ENCODE measurements at places on chromosomes 6 and 20.

DNA sequence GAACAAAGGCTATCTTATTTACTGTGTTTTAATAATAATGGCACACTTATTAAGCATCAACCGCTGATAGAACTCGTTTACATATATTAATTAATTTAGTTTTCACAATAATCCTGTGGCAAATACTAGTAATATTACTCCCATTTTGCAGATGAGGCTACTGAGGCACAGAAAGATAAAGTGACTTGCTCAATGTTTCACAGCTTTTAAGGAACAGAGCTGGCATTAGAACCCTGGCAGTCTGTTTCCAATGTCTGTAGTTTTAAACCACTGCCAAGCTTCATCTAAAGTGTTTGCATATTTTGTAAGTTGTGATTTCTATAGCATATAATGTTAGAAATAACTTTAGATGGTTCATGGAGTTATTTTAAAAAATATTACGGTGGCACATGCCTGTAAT is 38.4 kb upstream of the LRRC1 start:
- DNase-seq, result no peak

- no peak for DNase-seq
Observed at GRCh38 chr6:15698471-15698870, 35.6 kb upstream of the DTNBP1 start.

GRCh38 chr20:23374441-23374840 is 12.5 kb downstream of the GZF1 start:
- DNase-seq, result no peak

GRCh38 chr20:37235065-37235464 is 26.5 kb downstream of the GHRH start:
- no peak for DNase-seq

GRCh38 chr20:61785567-61785816 is 280.2 kb downstream of the TAF4 start:
- no peak for DNase-seq

- no peak for DNase-seq
Observed at GRCh38 chr6:139628270-139628669, 253.8 kb upstream of the CITED2 start.

- DNase-seq, result no peak
Observed at GRCh38 chr20:23087587-23088251, 1.6 kb upstream of the CD93 start.

DNA sequence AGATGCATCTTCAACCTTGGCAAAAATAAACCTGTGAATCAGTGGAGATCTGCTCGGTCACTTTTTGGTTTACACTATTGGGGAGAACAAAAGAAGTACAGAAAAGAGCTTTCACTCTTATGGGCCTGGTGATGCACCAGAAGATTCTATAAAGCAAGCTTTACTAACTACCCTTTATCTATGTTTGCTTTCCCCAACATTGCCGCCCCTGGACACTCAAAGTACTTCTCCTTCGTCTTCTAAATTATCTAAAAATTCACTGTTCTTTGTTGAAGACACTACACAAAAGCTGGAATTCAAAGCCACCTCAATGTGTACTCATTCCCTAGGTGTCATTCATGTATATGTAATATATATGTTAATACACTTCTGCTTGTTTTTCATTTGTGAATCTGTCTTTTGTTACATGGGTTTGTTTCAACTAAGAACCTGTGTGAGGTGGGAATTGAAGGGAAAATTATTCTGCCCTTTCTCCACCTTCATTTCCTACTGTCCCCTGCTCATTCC is 97.9 kb upstream of the BTN3A2 start:
- DNase-seq, result no peak

DNA sequence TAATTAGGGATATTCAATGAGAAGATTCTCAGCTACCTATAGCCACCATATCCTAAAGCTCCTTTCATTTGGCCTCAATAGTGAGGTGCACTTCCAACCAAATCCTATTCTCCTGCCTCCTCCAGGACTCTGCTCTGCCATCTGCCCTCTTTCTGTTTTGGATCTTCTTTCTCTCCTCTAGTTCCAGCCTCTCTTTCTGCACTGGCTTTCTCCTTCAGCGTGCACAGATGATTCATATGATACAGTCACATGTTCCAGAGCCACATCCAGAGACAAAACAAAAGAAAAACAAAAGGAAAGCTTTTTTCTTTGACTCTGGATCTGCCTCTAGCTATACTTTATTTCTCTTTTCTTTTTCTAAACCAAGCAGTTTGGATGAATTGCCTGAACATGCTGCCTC is 531.9 kb upstream of the MAN1A1 start:
- DNase-seq, result no peak

GRCh38 chr6:6916598-6916997 is 191.2 kb upstream of the RREB1 start:
- DNase-seq, result no peak

GRCh38 chr6:75272145-75272840 is 12.3 kb downstream of the TMEM30A start:
- DNase-seq, result no peak

GRCh38 chr6:35161266-35161665 is 20.1 kb upstream of the TCP11 start:
- no peak for DNase-seq

GRCh38 chr6:169970306-169970988 is 219.0 kb downstream of the ERMARD start:
- DNase-seq, result no peak

DNA sequence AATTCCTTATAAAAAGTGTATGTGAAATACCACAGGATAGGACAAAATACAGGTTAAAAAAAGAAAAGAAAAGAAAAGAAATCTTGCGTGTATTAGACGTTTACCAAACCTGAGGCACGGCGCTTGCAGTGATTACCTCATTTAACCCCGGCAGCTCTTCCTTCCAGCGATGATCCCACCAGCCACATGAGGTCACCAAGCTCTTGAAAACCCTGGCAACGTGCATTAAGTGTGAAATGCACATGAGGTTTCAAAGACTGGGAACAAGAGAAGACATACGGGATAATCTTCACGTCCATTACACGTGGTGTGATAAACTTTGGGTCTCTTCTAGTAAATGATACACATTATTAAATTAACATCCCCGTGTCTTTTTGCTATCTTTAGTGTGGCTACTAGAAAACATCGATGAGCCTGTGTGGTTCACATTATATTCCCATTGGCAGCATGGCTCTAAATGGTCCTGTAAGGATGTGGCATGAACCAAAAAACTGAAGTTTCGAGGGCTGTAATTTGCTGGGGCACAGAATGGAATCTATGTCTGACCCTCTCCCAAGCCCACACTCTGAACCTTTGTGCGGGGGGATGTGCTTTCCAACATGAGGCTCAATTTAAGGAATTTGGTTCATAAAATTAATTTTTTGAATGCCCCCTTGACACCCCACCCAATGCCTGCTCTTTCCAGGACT is 59.2 kb upstream of the THBS2 start:
- no peak for DNase-seq

GRCh38 chr20:61786230-61786629 is 279.5 kb downstream of the TAF4 start:
- DNase-seq, result no peak

GRCh38 chr6:47376930-47377329 is 67.2 kb upstream of the TNFRSF21 start:
- no peak for DNase-seq

- DNase-seq, result no peak
Observed at GRCh38 chr6:3603340-3604130, 146.7 kb upstream of the SLC22A23 start.

DNA sequence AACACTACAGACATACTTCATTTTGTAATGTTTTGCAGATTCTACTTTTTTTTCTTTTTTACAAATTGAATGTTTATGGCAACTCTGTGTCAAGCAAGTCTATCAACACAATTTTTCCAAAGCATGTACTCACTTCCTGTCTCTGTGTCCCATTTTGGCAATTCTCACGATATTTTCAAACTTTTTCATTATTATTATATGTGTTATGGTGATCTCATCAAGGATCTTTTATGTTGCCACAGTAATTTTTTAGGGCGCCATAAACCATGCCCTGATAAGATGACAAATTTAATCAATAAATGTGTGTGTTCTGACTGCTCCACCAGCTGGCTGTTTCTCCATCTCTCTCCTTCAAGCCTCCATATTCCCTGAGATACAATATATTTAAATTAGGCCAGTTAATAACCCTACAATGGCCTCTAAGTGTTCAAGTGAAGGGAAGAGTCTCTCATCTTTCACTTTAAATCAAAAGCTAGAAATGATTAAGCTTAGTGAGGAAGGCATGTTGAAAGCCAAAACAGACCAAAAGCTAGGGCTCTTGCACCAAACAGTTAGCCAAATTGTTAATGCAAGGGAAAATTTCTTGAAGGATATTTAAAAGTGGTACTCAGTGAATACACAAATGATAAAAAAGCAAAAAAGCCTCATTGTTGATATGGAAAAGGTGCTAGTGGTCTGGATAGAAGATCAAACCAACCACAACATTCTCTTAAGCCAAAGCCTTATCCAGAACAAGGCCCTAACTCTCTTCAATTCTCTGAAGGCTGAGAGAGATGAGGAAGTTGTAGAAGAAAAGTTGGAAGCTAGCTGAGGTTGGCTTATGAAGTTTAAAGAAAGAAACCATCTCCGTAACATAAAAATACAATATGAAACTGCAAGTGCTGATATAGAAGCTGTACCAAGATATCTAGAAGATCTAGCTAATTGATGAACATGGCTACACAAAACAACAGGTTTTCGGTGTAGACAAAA is 194.4 kb upstream of the TAB2 start:
- DNase-seq, result no peak

GRCh38 chr6:43047998-43048397 is 5.7 kb downstream of the CUL7 start:
- DNase-seq, result no peak

DNA sequence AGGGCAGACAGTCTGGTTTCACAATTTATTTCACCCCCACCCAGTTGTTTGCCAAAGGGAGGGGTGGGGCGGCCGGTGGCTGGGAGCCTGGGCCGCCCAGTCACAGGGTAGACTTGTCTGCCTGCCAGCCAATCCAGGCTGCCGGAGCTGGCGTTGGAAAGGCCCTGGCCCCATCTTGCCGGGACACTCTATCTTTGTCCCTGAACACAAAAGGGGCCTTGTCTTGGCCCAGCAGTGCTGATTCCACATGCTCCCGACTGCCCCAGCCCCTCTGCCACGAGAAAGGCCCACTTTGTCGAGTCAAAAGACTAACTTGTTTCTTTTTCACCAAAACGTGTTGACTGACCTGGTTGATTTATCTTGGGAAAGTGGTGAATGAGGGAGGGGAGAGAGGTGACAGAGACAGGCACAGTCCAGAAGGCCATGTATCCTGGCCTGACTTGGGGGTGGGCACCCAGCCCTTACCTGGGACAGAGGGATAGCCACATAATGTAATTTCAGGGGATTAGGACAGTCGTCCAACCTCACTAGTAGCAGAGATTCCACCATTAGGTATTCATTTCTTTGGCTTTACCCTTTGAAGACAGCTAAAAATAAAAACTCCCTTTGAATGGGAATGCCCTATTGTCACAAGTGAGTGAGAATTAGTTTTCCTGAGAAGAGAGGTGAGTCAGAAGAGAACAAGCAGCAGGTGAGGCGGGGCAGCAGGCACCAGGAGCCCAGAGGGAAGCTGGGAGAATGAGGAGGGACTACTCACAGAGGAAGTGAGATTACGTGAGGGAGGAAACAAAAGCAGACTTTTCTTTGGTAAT is 67.0 kb upstream of the SIRPA start:
- no peak for DNase-seq

- DNase-seq, result no peak
Observed at GRCh38 chr6:155227046-155227445, 36.8 kb upstream of the CLDN20 start.

DNA sequence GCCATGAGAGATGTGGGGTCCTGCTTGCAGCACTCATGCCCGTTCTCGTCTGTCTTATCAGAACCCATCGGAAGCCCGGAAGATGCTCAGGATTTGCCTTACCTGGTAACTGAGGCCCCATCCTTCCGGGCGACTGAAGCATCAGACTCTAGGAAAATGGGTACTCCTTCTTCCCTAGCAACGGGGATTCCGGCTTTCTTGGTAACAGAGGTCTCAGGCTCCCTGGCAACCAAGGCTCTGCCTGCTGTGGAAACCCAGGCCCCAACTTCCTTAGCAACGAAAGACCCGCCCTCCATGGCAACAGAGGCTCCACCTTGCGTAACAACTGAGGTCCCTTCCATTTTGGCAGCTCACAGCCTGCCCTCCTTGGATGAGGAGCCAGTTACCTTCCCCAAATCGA is 8.3 kb downstream of the PI16 start:
- peak; percentile 69 for DNase-seq

- DNase-seq, result no peak
Observed at GRCh38 chr6:73537677-73538076, 16.8 kb upstream of the EEF1A1 start.

GRCh38 chr6:166691746-166692145 is 64.7 kb upstream of the RPS6KA2 start:
- no peak for DNase-seq

DNA sequence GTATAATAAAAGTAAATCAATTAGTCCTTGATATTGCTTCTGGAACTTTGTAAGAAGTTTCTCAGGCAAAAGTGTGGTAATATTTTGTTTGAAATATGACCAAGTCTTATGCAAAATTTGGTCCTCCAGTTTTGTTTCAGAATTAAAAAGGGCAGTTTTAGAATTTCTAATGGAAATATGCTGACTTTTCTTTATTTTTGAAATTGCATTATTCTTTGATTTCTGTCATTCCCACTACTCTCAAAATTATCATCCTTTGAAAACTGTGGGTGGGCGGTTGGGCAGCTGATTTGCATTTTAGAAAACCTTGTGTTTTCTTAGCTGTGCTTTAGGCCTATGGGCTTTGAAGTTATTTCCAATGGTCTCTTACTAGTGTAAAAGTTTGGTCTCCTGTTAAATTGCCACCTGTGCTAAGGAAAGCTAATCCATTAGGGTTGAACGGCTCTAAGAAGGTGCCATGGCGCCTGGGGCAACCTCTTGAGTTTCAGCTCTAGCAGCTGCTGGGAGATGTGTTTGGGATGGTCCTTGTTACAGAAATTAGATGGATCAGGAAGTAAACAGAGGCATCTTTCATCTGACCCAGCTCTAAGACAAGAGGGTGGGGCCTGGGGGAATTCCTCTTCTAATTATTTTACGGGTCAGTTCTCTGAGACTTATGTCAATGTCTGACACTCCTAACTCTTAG is 880.8 kb upstream of the SLC35B3 start:
- DNase-seq, result no peak

GRCh38 chr20:16562259-16562658 is 11.0 kb downstream of the KIF16B start:
- DNase-seq, result no peak

- no peak for DNase-seq
Observed at GRCh38 chr6:4010048-4010447, 68.9 kb downstream of the FAM217A start.

DNA sequence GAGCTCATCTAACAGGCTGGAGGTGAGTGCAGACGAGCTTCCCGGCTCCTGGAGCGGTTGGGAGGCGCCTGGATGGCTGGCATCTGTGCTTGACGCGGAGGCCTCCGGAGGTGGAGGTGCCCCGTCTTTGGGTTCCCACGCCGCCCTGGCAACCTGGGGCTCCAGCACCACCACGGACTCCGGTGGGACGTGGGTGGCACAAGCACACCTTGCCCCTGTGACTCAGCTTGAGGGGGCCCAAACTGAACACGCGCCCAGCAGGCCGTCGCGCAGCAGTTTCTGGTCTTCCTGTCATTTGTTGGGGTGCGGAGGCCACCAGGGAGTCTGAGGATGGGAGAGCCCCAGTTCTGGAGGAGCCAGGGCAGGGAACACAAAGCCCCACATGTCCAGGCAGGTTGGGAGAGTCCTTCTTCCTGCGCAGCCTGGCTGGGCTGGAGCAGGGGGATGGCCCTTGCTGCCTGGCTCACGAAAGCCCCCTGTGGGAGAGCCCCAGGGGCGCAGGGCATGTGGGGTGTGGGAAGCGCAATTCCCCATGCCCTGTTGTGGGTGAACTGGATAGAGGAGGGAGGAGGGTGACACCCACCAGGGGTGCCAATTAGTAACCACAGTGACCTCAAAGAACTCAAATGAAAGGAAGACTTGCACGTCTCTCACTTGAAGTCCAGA is 1378.6 kb upstream of the DEFB115 start:
- no peak for DNase-seq
